ENCODE measurements at places on chromosomes 1 and 21.

- no peak for DNase-seq
Measured at GRCh38 chr1:186102547-186103148, 272.4 kb downstream of the TPR start.

- no peak for DNase-seq
Measured at GRCh38 chr1:201399352-201400126, 415 bp upstream of the LAD1 start.

DNA sequence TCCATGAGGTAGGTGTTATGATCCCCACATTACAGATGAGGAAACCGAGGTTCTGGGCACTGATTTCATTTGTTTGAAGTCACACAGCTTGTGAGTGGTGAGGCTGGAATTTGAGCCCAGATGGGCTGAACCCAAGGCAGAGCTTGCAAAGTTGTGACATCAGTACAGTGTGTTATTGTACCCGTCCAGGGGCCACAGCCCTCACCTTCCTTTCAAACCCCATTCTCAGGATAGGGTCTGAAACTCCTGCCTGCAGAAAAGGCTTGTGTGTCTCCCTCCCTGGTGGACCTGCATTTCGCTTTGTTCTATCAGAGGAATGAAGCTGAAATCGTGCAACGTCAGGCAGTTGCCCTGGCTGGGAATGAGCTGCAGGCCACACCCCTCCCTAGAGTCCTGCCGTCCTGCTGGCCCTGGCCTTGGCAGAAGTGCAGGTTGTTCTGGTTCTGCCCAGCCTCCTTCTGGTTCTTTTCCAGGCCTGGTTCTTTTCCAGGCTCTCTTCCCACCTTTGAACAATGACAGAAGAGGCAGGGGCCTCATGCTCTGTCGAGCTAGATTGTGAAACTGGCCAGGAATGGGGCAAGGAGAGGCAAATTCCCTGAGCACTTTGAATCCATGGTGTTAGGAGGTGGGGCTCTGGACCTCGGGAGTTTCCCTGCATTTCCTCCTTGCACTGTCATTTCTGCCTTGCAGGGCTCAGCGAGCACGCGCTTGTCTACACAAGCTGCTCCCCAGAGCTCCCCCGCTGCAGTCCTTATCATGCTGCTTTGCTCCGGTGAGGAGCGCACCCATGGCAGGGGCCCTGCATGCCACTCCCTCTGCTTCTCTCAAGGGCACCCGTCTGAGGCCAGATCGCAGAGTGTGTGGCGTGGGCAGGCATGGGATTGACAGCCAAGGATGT, 8.2 kb upstream of the MYOM3 start:
- DNase-seq = no peak

DNA sequence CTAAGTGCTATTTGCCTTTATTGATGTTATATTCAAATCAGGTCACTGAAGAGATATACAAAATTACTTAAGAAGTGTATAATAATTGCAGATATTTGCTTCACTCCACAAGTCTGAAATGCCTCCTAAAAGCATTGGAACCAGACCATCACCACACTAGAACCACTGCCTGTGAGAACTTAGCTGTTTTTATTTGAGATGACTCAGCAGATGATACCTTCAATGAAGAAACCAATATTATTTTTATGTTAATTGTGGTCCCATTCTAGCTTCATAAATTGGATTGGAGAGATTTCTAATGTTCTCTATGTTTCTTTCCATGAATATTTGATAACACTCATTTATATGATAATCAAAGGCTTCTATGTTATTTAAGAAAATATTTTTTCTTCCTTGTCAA, 740.6 kb downstream of the KCNT2 start:
- DNase-seq = no peak

GRCh38 chr1:156540955-156541354, 31.4 kb downstream of the IQGAP3 start:
- DNase-seq = no peak

GRCh38 chr1:179437171-179437570, 71.4 kb downstream of the AXDND1 start:
- no peak for DNase-seq

Measured in activated T-cell treated with anti-CD3 and anti-CD28 coated beads for 48 hours (primary cell).